GM23248 (cell line): ENCODE measurements at places on chromosomes 3 and 15.

- DNase-seq, result no peak
Observed at GRCh38 chr15:73918784-73919183, 7.5 kb upstream of the LOXL1 start.

DNA sequence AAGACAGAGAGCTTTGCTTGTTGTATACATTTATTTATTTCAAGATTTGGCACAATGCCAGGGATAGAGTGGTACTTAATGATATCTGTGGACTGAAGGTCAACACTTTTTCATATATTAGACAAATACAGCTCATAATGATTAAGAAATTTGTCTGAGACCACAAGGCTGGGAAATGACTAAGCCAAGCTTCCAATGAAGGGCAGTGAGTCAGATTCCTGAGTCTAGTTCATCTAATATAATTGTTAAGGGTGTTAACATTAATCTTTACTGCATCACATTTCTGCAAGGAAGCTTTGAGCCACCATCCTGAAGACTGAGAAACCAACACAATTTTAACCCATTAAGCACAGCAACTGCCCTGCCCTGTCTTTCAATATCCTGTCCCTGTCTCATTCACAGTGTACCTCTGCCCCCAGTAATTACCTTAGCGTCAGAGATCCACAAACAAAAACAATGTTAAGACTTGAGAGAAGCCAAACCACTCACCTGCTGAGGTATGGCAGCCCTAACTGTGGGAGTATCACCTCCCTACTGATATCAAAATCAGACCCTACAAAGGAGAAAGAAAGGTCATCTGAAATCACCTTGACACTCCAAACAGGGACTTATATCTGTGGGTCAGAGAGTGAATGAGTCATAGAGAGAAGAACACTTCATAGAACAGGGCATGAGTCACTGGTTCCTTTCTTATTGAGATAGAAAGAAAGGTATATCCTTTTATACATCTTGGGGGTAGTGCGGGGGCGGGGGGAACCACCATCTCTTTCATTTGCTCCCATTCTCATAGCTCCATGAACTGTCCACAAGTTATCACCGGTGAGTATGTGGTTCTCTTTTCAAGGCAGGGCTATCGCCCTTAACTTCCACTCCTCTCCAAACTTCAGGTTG lies 74.7 kb downstream of the MAGI1 start:
- DNase-seq, result peak; percentile 96

DNA sequence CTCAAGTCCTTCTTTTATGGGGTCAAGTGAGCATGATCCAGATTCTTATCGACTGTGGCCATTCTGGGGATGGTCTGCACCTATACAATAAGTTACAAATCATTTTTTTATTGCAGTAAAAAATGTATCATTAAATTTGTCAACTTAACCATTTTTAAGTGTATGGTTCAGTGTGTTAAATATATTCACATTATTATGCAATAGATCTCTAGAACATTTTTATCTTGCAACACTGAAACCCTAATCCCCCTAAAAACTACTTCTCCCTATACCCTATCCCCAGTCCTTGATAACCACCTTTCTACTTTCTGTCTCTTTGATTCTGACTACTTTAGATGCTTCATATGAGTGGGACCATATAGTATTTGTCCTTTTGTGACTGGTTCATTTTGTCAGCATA lies 10.4 kb upstream of the BOC start:
- no peak for DNase-seq

DNA sequence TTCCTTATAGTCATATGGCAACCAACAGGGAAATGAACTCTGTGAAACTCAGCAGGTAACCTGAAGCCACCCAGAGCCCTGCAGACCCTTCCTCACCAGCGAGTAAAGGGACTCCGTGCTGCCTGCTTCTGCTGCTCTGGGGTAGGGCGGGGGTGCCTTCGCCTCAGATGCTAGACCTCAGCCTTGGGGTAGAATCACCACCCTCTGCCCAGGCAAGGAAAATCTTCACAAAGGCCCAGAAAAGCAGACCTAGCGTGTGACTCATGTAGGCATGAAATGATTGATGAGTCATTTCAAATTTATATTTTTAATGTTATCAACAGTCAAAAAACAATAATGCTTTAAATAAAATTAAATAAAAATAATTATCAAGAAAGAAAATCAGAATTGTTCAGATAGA lies 6.6 kb downstream of the STIMATE start:
- DNase-seq, result peak; percentile 37

DNA sequence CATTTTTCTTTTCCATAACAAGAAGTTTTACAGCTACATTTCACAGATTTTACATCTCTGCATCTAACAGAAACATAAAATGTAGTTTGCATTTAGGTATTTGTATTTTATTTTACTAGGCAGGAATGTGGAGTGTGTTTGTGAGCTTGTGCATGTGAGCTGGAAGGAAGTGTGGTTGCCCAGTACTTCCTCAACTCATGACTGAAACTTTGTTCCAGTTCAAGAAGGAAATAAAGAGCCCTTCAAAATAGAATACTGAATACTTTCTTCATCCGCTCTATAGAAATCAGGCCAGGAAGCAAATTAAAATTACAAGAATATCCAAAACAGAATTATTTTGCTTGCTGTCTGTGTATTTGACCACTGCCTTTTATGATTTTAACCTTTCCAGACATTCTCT lies 81.3 kb downstream of the CHL1 start:
- DNase-seq, result no peak

DNA sequence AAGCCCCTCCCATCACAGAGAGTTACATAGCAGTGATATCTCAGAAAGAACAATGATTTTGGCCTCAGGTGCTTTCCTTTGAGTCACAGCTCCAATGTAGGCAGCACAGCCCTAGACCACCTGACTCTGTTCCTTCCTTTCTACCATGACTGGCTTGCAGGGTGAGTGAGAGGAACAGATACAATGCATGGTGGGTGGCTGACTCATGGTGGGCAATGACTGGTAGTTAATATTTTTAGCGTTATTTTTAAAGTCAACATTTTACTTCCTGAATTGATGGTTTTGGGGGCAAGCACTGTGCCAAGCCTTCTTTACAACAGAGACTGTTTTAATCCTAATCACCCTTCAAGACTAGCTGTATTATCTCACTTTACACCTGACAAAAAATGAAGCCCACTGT lies 32.8 kb upstream of the ST3GAL6 start:
- DNase-seq, result no peak

- DNase-seq, result no peak
Observed at GRCh38 chr3:45343947-45344346, 44.4 kb upstream of the LARS2 start.

- no peak for DNase-seq
Observed at GRCh38 chr3:54104084-54104483, 18.3 kb upstream of the CACNA2D3 start.

GRCh38 chr15:48939648-48940047 lies 24.1 kb downstream of the SHC4 start:
- DNase-seq, result peak; percentile 98
